Hematopoietic multipotent progenitor cell (in vitro differentiated cells): ENCODE measurements at places on chromosomes 1 and 21.

DNA sequence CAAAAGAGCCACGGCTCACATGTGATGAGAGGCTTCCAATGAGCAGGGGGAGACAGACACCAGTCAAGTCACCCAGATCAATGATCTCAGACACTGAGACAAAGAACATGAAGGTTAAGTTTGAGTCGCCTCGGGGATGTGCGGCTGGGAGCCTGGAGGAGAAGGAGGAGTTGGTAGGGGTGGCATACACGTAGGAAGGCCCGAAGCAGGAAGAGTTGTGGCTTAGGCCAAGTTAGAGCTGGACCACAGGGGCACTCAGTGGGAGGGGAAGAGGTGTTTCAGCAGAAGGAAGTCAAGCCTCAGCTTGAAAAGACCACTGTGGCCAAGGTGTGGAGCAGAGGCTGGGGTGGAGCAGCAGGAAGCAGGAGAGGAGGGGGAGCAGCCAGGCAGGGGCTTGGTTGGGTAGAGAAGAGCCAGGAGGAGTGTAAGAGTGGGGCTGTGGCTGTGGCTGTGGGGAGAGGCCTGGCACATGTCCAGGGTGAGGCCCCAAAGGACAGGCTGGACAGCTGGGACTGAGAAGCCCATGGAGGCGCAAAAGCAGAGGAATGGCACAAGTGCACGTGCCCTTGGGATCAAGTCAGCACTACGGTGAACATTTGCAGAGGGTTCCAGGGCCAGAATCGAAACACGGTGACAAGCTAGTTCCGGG lies 27.6 kb downstream of the CTNNBIP1 start:
- DNase-seq = peak; percentile 26

DNA sequence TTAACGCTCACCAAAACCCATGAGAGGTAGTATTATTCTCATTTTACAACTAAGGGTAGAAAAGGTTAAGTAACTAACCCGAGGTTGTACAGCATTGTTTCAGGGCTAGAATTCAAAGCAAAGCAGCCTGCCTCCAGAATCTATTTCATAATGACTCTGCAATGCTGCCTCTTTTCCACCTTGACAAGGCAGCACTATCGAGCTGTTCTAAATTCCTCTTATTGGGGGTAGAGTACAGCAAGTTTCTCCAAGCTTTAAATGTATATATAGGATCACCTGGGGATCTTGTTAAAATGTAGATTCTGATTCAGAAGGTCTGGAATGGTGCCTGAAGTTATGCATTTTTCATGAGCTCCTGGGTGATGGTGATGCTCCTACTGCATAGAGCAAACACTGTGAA lies 30.1 kb downstream of the WNT2B start:
- DNase-seq = no peak

GRCh38 chr1:181424786-181425403 lies 58.4 kb upstream of the CACNA1E start:
- peak; percentile 71 for DNase-seq

GRCh38 chr1:194870860-194871259 lies 1684.4 kb upstream of the B3GALT2 start:
- DNase-seq = no peak

- peak; percentile 25 for DNase-seq
Measured at GRCh38 chr1:11847667-11848372, at the start of gene NPPA. TSS of gene NPPA (minus strand) at chr1:11847783. CDS start at chr1:11847684, 99 bp downstream.

- no peak for DNase-seq
Measured at GRCh38 chr1:67174716-67175284, 8.5 kb downstream of the IL23R start.

DNA sequence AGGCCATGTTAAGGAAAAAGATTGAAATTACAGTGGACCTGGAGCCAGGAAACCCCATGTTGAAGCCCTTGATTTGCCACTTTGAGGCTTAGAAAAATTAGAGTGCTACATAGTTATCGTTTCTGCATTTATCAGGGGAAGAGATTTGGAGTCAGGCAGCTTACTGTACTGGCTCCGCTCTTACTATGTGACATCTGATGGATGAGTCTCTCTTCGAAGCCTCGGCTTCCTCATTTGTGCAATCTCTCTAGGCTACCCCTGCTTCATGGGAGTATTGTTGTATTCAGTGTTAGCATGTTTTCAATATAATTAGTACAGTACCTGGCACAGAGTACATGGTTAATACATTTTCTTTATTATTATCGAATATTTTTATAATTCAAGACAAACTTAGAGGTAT lies 480.4 kb upstream of the USP24 start:
- no peak for DNase-seq

DNA sequence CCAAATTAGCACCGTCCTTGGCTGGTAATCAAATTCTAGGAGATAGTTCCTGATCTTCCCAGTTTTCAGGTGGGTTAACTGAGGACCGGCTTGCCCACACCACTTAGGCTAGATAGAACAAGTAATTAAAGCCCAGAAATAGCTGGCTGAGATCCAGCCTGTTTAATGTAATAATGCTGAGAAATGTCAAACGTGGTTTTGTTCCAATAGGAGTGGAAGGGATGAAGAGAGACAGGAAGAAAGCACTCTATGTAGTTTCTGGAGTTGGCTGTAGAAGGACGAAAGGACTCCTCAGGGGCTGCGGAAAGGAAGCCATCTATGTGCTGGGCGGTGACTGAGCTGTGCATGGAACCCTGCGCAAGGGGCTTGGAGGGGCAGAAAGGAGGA lies 18.6 kb downstream of the NAV1 start:
- DNase-seq = no peak

GRCh38 chr1:204146309-204146708 lies 5.5 kb downstream of the ETNK2 start:
- no peak for DNase-seq

DNA sequence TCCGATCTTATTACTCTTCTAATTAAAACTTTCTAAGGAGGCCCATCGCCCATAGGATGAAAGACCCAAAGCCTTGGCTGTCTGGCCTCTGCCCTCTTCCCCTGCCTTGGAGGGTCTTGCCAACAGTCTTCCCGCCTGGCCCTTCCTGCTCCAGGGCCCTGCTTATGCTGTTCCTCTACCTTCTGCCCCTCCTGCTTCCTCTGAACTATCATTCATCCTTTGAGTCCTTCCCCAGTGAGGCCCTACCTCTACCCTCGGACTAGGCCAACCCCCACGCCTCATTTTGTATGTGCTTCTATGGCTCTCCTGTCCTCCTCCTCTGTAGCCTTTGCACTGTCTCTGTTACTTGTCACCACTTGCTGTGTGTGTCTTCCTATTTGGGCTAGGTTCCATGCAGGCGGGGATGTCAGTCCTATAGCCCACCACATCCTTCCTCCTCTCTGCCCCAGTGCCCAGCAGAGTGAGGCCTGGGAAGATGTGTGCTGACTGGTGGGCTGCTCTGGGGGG lies 5.4 kb downstream of the RUSC1 start:
- no peak for DNase-seq

DNA sequence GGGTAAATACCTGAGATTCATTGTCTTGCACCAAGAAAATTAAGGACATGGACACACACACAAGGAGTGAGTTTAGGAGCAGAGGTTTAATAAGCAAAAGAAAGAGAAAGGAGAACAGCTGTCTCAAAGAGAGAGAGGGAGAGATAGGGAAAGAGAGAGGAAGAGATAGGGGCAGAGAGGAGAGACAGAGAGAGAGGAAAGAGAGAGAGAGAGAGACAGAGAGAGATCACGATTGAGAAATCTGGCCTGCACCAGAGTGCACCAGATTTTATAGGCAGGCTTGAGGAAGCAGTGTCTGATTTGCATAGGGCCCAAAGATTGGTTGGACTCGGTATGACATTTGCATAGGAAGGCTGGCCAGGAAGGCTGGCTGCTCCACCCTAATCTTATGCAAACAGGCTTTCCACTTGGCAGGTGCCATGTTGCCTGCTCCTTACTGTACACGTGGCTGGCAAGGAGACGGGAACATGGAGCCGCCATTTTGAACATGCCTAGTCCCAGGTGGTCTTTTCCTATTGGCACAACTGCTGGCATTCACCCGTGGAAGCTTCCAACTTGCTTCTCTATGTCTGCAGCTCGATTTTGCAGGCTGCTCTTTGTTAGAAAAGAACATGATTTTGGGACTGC lies 419.9 kb downstream of the ZP4 start:
- no peak for DNase-seq

DNA sequence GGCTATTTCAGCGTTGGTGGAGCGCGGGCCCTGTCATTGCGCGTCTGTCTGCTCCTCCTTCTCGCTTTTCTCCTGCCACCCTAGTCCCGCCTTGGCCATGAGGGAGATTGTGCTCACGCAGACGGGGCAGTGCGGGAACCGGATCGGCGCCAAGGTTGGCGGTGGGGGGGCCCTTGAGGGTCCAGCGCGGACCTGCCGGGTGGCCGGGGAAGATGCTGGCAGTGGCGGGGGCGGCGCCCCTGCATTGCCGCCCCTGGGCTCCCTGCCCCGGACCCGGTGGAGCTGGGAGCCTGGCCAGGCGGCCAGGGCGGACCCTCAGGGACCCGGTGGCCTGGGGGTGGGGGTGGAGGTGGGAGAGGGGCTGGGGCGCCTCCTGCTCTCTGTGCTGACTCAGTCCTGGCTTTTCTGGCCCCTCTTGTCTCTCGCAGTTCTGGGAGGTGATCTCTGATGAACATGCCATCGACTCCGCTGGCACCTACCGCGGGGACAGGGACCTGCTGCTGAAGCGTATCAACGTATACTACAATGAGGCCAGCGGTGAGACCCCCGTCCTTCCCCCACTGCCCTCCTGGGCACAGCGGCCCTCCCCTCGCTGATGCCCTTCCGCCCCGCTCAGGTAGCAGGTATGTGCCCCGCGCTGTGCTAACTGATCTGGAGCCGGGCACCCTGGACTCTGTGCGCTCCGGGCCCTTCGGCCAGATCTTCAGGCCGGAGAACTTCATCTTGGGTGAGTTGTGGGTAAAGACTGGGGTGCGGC lies 58.3 kb upstream of the MAP1LC3C start:
- DNase-seq = no peak

GRCh38 chr1:208864366-208864965 lies 620.3 kb upstream of the PLXNA2 start:
- no peak for DNase-seq

GRCh38 chr21:37696936-37697335 lies 219.3 kb downstream of the KCNJ6 start:
- no peak for DNase-seq

DNA sequence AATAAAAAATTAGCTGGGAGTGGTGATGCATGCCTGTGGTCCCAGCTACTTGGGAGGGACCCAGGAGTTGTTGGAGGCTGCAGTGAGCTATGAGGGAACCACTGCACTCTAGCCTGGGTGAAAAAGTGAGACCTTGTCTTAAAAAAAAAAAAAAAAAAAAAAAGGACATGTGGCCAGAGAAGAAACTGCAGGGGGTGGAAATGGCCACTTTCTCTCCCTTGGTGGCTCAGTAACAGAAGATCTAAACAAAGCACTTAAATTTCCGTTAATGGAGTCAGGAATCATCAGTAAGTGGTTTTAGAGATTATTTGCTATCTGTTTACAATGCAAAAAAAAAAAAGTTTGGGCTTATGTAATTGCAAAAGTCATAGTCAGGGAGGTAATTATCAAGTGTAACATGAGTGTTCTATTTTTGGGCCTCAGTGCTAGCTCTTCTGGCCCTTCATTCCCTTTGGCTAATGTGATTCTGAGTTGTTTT lies 19.3 kb upstream of the OPRD1 start:
- DNase-seq = no peak

GRCh38 chr1:77976433-77977076 lies 2.3 kb downstream of the FUBP1 start:
- DNase-seq = no peak

GRCh38 chr21:38659936-38660332 lies 145.8 kb upstream of the ETS2 start:
- DNase-seq = no peak

DNA sequence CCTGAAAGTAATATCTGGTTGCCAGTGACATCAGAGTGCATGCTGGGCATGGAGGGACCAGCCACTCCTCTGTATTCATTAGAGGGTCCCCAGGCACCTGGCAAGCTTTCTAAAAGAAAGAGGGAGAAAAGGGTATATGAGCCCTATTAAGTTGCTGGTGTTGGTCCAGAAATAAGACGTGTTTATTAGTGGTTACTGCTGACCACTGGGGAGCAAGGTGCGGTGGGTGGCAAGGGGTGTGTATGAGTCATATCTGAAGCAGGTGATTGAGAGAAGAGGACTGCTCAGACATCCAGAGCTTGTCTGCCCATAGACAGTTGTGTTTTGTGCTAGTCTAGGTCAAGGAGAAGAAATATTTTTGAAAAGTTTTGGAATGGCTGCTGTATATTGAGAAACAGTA lies 298.1 kb downstream of the TM2D1 start:
- no peak for DNase-seq

GRCh38 chr1:200207711-200208126 lies 180.2 kb downstream of the NR5A2 start:
- DNase-seq = no peak

DNA sequence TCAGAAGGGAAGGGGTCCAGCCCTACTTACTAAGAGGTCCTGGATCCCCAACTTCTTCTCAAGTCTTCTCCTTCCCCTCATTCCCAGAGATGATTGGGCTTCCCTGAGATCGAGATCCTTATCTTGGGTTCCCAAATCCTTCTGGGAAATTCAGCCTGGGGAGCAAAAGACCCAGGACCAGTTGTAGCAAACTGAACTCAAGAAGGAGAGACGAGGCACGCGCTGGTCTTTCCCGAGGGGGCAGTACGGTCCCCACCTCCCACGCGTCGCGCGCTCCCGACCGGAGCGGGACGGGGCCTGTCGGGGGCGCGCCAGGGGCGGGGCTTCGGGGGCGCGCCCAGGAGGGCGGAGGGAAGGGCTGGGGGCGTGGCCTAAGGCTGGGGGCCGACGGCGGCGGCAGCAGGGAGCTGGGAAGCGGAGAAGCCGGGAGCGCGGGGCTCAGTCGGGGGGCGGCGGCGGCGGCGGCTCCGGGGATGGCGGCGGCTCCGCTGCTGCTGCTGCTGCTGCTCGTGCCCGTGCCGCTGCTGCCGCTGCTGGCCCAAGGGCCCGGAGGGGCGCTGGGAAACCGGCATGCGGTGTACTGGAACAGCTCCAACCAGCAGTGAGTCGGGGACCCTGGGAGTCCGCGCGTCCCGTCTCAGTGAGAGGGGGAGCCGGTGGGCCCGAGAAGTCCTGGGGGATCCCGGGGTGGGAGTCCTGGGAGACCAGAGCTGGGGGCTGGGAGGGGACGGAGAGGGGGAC lies at the start of gene EFNA3:
TSS of gene EFNA3 (plus strand) at position 369 of the 741 bp plus-strand sequence. CDS start at position 474, 105 bp downstream.
- no peak for DNase-seq

GRCh38 chr1:32830092-32830852 lies 12.8 kb downstream of the S100PBP start:
- no peak for DNase-seq

DNA sequence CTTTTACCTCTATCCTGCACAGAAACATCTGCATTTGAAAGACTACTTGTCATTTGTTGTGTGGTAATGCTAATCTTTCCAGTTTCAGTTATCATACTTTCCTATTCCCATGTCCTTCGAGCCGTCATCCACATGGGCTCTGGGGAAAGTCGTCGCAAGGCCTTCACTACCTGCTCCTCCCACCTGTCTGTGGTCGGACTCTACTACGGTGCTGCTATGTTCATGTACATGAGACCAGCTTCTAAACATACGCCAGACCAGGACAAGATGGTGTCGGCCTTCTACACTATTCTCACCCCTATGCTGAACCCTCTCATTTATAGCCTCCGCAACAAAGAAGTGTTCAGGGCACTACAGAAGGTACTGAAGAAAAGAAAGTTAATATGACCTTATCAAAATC lies 8.3 kb downstream of the OR2M4 start:
- no peak for DNase-seq
